ENCODE measurements at places on chromosomes 6 and 20.

DNA sequence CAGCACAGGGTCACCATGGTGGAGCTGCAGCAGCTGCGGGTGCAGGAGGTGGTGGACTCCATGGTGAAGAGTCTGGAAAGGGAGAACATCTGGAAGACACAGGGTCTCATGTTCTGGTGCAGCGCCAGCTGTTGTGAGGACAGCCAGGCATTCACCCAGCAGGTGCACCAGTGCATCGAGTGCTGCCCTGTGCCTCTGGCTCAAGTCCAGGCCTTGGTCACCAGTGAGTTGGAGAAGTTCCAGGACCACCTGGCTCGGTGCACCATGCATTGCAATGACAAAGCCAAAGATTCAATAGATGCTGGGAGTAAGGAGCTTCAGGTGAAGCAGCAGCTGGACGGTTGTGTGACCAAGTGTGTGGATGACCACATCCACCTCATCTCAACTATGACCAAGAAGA is 22.9 kb upstream of the RIPK1 start:
- DNase-seq = no peak

DNA sequence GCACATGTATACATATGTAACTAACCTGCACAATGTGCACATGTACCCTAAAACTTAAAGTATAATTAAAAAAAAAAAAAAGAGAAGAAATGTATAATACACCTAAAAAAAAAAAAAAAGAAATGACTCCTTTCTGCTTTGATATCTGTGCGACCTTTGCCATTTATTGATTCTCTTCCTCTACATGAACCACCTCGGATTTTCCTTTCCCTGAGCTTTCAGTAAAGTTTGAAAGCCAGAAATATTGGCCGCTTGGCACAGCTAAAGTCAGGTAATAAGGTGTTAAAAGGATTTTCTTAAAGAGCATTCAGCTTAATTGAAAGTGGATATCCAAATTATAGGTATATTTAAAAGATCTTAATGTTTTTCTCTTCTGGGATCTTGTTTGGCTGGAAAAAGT is 12.6 kb upstream of the ASCC3 start:
- no peak for DNase-seq

- no peak for DNase-seq
Measured at GRCh38 chr6:126086560-126086959, 100.2 kb downstream of the TRMT11 start.

DNA sequence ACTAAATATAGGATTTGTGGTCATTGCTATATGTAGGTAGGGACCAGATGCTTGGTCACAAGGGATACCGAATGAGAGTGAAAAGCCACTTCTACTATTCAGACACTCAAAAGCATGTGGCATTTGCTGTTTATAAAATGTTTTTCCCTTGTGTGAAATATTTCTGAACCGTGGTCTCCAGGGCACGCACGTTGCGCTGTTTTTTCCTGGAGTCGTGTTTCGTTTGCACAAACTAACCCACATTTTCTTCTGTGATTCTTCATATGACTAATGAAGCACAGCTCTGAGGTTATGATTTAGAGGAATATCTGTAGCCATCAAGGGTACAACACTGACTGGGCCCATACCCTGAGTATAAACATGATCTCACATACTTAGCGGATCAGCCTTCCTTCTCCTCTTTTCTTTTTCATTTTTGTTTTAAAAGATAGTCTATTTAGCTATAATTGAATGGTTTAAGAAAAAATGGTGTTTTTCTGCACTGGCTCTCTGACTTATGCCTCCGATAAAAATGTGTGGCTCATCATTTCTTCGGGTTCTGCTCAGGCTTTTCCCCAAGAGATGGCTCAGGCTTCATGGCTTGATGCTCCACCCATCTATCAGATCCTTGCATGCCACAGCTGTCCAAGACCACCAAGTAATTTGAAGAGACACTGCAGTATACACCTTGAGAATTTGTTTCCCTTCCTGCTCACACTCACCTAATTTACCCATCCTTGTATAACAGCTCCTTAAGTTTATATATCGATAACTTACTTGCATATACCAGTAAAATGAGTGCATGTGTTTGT is 59.9 kb upstream of the HBS1L start:
- DNase-seq = no peak

DNA sequence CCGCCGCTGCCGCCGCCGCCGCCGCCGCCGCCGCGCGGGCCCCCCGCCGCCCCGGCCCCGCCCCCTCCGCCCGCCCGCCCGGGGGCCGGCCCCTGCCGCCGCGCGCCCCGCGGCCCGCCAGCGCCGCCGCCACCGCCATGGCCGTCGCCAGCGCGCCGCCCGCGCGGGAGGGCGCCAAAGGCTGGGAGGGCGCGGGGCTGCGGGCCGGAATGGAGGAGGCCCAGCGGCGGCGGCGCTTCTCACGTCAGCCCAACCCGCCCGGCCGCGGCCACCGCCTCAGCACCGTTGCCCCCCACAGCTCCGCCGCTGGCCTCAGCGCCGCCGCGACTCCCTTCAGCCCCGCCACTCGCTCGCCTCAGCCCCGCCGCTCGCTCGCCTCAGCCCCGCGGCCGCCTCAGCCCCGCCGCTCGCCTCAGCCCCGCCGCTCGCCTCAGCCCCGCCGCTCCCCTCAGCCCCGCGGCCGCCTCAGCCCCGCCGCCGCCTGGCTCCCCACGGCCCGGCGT is 258 bp downstream of the PHF10 start:
- DNase-seq = no peak

DNA sequence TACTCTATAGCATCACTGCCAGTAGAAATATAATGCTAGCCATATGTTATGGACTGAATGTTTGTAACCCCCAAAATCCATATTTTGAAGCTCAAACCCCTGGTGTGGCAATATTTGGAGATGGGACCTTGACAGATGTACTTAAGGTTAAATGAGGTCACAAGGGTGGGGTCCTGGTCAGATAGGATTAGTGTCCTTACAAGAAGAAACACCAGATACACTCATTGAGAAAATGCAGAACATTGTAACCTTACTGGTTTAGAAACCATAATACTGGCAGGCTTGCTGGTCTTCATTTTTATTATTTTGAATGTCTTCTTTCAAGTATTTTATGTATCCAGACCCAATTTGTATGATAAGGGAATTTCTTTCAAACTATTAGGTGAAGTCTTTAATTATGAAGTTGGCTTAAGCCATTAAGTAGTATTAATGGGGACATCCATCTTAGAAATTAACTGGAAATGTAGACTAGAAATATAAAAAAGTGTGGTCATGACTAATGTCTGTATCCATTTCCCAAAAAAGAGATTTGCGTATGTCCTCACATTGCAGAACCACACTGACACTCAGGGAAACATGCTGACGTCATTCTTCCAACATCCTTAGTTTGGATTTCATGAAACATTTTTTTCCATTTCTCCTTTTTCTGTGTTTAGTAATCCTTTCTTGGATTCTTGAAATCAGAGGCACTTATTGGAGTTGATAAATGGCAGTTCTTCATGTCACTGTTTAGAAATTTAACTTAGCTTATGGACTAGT is 32.4 kb downstream of the SLC16A10 start:
- no peak for DNase-seq

GRCh38 chr6:28927846-28928245 is 4.1 kb upstream of the TRIM27 start:
- no peak for DNase-seq

DNA sequence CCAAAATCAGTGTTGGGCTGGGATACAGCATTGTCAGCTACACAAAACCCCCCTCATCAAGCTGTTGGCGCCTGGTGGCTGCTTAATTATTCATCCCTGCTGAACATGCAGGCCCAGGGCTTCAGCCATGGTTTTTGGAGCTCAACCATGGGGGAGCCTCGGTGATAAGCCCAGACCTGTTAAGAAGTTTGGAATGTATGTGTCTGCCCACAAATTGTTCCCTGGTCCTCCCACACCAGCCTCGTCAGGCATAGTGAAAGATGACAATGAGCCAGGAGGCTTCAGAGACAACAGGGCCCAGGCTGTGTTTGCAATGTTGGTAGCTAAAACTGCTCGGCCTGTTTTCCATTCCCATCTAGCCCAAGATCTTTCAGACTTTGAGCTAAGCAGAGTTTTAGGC is 34.8 kb upstream of the SIRPA start:
- DNase-seq = no peak

- DNase-seq = no peak
Measured at GRCh38 chr20:35283441-35284266, 918 bp downstream of the EIF6 start.

DNA sequence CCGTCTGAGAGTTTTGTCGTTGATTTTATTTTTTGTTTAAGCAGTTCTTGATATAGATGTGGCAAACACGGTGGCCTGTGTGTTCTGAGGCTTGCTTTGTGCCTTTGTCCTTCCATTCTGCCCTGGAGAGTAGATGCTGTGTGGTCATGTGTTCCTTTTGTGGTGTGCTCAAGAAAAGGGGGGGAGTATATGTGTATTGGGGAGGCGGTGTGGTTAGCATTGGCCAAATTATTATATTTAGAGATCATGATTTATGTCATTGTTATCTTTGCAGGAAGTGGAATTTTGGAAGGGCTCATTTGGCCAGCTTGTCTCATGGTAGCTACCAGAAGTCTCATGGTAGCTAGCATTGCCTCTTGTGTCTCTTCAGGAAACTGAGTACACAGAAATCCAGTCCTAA is 16.4 kb downstream of the RREB1 start:
- no peak for DNase-seq

GRCh38 chr6:33856031-33856590 is 52.3 kb upstream of the MLN start:
- no peak for DNase-seq

DNA sequence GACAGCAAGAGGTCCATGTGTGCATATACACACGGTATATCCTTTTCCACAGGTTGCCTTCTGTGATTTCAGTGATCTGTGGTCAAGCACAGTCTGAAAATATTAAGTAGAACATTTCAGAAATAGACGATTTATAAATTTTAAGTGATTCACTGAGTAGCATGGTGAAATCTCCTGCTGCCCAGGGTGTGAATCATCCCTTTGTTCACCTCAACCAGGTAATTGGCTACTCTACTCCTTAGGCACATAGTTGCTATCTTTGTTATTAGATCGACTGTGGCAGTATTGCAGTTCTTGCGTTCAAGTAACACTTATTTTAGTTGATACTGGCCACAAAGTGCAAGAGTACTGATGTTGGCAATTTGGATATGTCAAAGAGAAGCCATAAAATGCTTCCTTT is 1421.7 kb downstream of the GRIK2 start:
- no peak for DNase-seq

Data from omental fat pad (tissue), 4 donors.